ENCODE measurements at places on chromosomes 2 and 18.

GRCh38 chr2:119671752-119672151, 7.2 kb upstream of the TMEM177 start:
- no peak for DNase-seq

DNA sequence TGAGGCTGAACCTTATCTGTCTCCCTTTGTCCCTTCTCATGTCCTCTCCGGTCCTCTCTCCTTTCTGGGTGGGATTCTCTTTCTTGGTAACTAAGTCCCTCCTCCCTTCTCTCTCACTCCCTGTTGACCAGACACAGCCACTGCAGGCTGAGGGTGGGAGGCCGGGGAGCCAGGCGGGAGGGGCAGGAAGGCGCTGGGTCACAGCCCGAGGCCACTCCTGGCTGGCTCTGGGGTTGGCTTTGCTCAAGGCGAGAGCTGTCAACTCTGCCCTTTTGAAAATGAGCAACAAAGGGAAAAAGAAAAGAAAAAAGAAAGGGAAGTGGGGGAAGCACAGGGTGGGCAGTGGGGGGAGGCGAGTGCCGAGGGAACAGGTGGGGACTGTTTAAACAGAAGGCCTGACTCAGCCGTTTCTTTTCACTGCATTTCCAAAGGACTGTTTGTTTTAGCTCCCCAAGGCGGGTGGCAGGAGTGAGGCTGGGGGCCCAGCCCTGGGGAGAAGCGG, 70.5 kb upstream of the IGFBP5 start:
- no peak for DNase-seq

DNA sequence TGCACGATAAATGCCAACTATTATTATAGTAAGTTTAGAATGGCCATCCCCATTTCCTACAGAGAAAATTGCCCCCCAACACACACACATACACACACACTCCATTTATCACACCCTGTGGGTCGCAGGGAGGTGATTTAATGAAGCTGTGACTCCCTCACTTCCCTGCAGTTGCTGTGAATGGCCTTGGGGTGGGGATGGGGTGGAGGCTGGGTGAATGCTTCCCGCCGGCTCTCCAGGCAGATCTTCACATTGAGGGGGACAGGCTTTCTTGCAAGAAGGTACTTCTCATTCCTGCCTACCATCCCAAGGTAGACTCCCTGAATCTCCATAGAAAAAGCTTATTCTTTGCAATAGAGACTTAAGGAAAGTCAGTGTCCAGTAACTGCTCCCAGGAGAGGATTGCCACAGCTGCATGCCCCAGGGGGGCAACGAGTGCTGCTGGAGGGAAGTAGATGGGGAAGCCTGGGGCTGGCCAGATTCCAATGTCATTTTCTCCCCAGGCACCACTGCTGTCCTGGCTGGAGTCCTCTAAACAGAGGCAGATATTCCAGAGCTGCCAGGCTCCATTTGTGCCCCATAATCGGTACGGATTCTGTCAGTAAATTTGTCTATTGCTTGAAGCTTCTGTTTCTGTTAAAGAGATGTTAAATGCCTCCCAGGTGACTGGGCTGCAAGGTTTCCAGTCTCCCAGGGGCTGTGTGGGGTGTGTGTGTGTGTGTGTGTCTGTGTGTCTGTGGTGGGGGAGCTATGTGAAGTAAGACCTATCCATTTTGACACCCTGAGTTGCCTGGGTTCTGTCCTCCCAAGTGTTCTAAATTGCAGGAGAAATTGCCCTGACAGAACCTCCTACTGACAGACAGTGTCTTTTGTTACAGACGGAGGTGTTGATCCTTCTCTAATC, 265.5 kb downstream of the SRBD1 start:
- DNase-seq, result no peak

DNA sequence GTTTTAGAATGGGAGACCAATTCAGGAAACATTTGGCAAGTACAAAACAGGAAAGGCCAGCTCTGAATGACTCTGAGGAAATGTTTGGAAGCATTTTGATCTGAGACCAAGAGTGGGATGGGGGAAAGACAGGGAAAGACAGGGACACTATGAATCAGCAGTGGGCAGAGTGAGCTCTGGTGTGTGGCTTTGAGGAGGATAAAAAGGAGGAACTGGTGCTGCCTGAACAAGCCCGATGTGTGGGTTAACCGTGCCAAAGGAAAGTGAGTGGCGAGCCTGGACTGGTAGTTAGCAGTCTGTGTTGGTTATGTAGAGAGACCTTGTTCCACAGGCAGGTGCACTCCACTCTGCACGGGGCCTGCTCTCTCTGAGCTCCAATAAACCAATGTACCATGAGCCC, 5.3 kb downstream of the MFSD6 start:
- DNase-seq, result no peak

GRCh38 chr2:192161656-192162290, 33.0 kb downstream of the TMEFF2 start:
- DNase-seq, result no peak

- DNase-seq, result no peak
These were observed 805 bp downstream of the LIMS2 start for GRCh38 chr2:127674241-127675209.

GRCh38 chr2:226551522-226552250, 247.9 kb downstream of the IRS1 start:
- DNase-seq, result no peak

DNA sequence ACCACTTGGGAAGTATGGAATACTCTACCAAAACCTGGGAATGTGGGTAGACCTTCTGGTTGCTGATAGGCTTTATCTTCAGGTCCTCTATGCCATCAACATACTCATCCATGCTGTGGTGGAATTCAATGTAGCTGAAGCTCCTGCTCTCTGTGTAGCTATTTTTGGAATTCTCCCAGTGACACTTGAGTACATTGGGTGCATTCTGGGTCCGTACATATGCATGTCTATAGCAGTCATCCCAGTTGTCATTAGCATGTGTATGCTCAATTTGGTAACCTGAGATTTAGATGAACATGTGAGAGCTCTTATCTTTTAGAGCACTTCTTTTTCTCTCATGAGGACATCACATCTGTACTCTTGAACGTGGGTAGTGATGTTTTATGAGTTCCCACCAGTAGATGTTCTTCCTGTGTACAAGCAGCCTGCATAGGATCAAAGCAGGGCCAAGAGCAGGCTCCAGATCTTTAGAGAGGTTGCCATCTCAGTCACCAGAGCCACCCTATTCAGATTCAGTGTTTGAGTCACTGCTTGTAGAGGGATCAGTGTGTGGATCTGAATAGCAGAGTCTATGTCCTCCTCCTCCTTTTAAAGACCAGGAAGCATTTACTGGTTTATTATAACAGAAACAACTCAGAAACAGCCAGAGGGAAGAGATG, 65.9 kb downstream of the MGAT5 start:
- DNase-seq, result no peak

GRCh38 chr2:240932724-240933047, 26.6 kb downstream of the CROCC2 start:
- DNase-seq, result no peak

GRCh38 chr18:36211612-36212065, 24.3 kb downstream of the MOCOS start:
- no peak for DNase-seq

GRCh38 chr2:20288642-20289340, 61.9 kb downstream of the PUM2 start:
- DNase-seq, result no peak

- no peak for DNase-seq
These were observed 30.8 kb downstream of the TBC1D8 start for GRCh38 chr2:101120124-101120996.

- no peak for DNase-seq
These were observed 13.5 kb downstream of the SIX3 start for GRCh38 chr2:44954889-44955592.

DNA sequence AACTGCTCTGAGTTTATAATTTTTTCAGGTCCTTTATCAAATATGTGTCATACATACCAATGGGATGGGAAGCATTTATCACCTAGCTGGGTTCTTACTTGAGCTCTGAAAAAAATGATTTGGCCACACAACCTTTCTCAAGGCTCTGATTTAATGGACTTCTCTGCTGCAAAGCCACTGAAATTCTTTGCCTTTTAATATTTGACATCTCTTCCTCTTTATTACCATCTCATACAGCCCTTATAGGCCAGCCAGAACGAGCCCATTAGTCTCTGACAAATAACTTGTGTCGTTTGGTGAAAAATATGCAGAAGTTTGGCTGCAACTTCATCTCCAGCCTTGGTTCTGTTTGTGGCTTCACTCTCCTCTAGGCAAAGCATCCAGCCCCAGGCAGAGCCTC, 249.1 kb downstream of the ATAD2B start:
- DNase-seq, result no peak

GRCh38 chr2:48551548-48551947, 21.6 kb downstream of the STON1 start:
- no peak for DNase-seq

DNA sequence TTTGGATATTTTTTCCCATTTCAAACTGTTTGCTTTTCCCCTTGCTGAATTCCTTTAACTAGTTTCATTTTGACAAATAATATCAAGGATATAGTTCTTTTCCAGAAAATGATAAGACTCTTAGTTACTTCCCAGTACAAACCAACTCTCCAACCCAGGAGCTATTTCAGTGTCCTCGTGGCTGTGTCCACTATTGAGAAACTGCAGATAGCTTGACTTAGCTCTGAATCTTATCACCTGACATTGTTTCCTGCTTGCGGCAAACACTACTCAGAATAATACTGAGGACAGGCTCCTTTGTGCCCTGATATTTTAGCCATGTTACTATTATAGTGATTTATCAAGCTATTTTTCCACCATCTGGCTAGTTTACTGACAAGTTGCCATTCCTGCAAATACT, 74.6 kb downstream of the KLF7 start:
- DNase-seq, result no peak

- no peak for DNase-seq
These were observed 5.4 kb downstream of the KHK start for GRCh38 chr2:27091746-27092695.

GRCh38 chr2:26008851-26009566, 24.9 kb upstream of the RAB10 start:
- DNase-seq, result no peak

- DNase-seq, result no peak
These were observed 29.1 kb downstream of the GAREM1 start for GRCh38 chr18:32441533-32441932.

GRCh38 chr2:195563857-195564512, 93.0 kb upstream of the SLC39A10 start:
- DNase-seq, result peak; percentile 45

GRCh38 chr18:13165636-13166423, 52.7 kb upstream of the LDLRAD4 start:
- DNase-seq, result no peak

DNA sequence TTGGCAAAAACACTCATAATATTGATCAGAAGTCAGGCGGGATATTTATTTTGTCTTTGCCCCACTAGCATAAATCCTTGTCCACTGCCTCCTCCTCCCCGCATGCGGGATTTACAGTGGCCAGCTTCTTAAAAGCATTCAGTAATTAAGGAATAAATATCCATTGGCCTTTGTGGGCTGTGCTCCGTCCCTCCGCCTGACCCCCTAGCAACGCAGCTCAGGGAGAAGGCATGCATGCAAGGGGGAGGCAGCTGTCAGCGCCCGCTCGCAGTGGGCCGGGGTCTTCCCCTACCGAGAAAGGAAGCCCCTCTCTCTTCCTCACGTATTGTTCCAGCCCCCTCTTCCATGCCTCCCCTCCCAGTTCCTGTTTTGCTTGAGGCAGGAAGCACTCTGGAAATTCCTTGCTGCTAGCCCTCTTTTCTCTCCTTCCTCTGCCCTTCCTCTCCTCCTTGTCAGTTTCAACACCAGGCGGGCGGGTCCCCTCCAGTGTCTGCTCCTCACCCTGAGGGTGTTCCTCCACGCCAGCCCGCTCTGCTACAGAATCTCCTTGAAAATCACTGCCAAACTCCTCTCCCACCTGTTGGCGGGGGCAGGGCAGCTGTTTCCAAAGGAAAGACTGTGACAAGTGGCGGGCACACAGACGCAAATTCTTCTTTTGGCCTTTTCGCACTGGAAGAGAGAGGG, 60.1 kb downstream of the GBX2 start:
- DNase-seq, result no peak

DNA sequence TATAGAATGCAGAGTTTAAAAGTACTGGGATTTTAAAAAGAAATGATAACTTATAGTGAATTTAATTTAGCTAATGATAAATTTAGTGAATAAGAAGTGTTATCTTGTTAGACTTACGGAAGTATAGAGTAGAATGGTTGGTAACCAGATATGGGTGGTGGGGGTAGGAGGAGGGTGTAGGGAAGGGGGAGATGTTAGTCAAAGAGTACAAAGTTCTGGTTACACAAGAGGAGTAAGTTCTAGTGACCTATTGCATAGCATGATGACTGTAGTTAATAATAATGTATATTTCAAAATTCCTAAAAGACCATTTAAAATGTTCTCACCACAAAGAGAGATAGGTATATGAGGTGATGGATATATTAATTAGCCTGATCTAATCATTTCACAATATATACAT, 184.8 kb upstream of the STON1 start:
- no peak for DNase-seq

DNA sequence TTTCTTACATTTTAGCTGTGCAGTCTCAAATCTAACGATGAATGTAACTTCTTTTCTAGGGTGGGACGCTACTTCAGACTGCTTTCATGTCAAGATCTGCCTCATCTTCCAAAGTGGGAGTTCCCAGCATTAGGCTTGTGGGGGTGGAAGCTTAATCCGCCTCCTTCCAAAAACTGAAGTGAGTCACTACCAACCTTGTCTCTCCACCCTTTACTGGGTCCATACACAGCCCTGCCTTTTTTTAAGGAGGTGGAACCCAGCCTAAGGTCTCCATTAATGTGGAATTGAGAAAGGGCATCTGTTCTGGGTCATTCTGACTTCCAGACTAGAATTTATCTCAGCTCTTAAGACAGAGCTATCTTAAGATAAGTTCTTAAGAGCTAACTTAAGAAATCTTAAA, 42.0 kb upstream of the NFE2L2 start:
- no peak for DNase-seq

- DNase-seq, result no peak
These were observed 18.9 kb upstream of the ASAP2 start for GRCh38 chr2:9187620-9188214.

DNA sequence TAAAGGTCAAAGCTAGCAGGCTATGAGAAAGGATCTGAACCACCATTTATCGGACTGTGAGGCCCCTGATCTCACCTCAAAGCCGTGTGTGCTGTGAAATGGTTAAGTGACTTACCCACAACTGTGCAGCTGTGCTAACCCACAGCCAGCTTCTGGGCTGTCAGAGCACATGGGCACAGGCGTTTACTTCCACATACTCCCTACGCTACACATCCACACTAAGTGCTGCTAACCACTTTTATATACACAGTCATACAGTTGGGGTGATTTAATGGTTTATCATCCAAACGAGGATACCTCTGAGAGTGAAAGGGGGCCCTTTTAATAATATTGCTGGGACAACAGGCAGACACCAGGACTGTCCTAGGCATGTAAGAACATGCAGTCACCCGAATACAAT, 37.3 kb downstream of the CYRIA start:
- no peak for DNase-seq

Measured in stimulated activated CD8-positive, alpha-beta memory T cell treated with anti-CD3 and anti-CD28 coated beads, Interleukin-4, amount 100 ng/mL, for 48 hours (primary cell).